Activated CD8-positive, alpha-beta memory T cell treated with anti-CD3 and anti-CD28 coated beads, Interleukin-2, amount 10 ng/mL, durations not matched to agents 7 days and 5 days (primary cell): ENCODE measurements at places on chromosomes 1 and 21.

GRCh38 chr1:8752411-8752810 lies 65.0 kb downstream of the RERE start:
- no peak overlapping the region for H3K4me3 ChIP-seq
- no peaks in the 10 kb centered on the region for H3K27me3 ChIP-seq
- H3K4me1 ChIP-seq, result peaks cover 6% of the 10 kb centered on the region
- H3K36me3 ChIP-seq, result peaks cover 6% of the 10 kb centered on the region
- DNase-seq, result no peak
- no peak overlapping the region for H3K27ac ChIP-seq

DNA sequence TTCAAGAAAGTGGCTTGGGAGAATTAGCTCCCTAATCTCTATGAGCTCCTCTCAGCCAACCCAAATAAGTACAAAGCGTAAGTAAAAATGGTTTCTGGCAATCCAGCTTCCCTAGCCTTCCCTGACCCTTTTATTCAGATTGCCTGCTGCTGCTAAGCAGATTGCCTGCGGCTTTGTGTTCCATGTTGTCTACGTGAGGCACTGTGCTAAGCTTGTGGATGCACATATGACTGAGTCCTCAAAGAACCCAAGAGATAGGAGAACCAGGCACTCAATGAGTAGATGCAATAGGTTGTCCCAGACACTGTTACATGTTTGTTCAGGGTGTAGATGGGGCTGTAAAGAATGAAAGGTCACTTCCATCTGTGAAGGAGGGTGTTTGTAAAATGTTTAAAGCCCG lies 6.3 kb upstream of the OSBPL9 start:
- H3K4me1 ChIP-seq, result no peaks in the 10 kb centered on the region
- H3K4me3 ChIP-seq, result no peak overlapping the region
- H3K36me3 ChIP-seq, result no peaks in the 10 kb centered on the region

DNA sequence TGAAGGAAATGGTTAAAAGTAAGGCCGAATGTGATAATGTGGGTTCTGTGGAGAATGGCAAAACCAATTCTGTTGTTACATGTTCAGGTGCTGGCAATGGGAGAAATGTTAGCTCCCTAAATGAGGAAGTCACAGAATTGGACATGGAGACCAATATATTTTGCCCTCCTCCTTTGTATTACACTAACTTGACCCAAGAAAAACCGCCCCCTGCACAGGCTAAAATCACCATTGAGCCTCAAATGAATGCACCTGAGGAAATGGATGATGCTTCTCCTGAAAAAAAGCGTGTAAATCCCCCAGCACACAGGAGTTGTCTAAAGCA lies 932 bp downstream of the MAP10 start:
- H3K27ac ChIP-seq, result no peak overlapping the region
- peaks cover 15% of the 10 kb centered on the region for H3K36me3 ChIP-seq
- peak overlapping the region; percentile 84 for H3K4me3 ChIP-seq
- DNase-seq, result no peak
- peaks cover 21% of the 10 kb centered on the region for H3K4me1 ChIP-seq

DNA sequence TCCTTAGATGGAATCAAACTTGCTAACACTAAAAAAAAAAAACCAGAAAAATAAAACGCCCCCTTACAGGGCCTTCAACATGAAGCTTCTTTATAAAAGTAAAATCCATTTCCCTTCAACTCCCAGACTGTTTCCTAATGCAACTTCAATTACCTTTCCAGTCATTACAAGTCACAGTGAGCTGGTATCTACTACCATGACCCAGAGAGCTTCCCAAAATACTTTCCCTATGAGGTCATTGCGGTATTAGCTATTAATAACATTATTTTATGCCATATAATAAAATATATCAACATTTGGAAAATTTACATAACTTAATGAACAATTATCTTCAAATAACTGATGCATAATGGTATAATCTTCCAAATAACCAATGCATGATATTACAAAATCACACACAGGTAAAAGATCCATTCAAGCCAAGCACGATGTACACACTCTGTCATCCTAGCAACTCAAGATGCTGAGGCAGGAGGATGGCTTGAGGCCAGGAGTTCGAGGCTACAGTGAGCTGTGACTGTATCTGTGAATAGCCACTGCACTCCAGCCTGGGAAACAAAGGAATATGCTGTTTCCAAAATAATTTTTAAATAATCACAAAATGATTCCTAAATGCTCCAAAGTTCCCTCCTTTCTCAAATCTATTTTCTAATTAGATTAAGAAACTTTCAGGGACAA lies 24.1 kb downstream of the EIF4G3 start:
- peaks cover 9% of the 10 kb centered on the region for H3K36me3 ChIP-seq
- peaks cover 13% of the 10 kb centered on the region for H3K4me1 ChIP-seq
- no peaks in the 10 kb centered on the region for H3K27me3 ChIP-seq

GRCh38 chr1:28865997-28866650 lies 48.2 kb upstream of the EPB41 start:
- H3K4me3 ChIP-seq, result no peak overlapping the region
- peaks cover 14% of the 10 kb centered on the region for H3K27me3 ChIP-seq
- H3K27ac ChIP-seq, result no peak overlapping the region
- no peaks in the 10 kb centered on the region for H3K4me1 ChIP-seq
- DNase-seq, result no peak
- no peaks in the 10 kb centered on the region for H3K36me3 ChIP-seq

- no peaks in the 10 kb centered on the region for H3K27me3 ChIP-seq
- H3K4me1 ChIP-seq, result no peaks in the 10 kb centered on the region
- no peak overlapping the region for H3K4me3 ChIP-seq
- no peaks in the 10 kb centered on the region for H3K36me3 ChIP-seq
- H3K27ac ChIP-seq, result no peak overlapping the region
- DNase-seq, result no peak
Observed at GRCh38 chr1:61192663-61193330, 110.4 kb downstream of the NFIA start.

GRCh38 chr1:154578058-154578418 lies 10.5 kb downstream of the CHRNB2 start:
- H3K27me3 ChIP-seq, result no peaks in the 10 kb centered on the region
- H3K36me3 ChIP-seq, result peaks cover 34% of the 10 kb centered on the region
- H3K4me1 ChIP-seq, result peaks cover 3% of the 10 kb centered on the region
- DNase-seq, result no peak
- no peak overlapping the region for H3K27ac ChIP-seq
- no peak overlapping the region for H3K4me3 ChIP-seq

DNA sequence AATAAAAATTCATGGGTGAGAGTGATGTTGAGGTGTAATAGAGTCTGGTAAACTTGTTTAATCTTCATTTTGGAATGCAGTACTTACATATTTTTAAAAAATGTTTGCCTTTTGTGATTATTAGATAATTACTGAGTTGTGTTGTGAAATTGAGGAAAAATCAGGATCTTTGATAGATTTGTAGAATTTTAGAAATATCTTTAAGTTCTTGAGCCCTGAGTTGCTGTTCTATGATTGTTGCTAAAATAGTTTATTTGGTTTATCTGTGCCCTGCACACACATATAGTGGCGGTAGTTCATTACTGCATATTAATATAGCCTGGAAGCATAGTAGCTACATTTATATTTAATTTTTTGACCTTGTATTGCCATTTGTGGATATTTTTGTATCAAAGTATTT lies 1.6 kb downstream of the B3GALT2 start:
- peaks cover 3% of the 10 kb centered on the region for H3K36me3 ChIP-seq
- peak overlapping the region; percentile 48 for H3K4me3 ChIP-seq
- H3K27ac ChIP-seq, result peak overlapping the region; percentile 61
- no peak for DNase-seq
- peaks cover 30% of the 10 kb centered on the region for H3K4me1 ChIP-seq

DNA sequence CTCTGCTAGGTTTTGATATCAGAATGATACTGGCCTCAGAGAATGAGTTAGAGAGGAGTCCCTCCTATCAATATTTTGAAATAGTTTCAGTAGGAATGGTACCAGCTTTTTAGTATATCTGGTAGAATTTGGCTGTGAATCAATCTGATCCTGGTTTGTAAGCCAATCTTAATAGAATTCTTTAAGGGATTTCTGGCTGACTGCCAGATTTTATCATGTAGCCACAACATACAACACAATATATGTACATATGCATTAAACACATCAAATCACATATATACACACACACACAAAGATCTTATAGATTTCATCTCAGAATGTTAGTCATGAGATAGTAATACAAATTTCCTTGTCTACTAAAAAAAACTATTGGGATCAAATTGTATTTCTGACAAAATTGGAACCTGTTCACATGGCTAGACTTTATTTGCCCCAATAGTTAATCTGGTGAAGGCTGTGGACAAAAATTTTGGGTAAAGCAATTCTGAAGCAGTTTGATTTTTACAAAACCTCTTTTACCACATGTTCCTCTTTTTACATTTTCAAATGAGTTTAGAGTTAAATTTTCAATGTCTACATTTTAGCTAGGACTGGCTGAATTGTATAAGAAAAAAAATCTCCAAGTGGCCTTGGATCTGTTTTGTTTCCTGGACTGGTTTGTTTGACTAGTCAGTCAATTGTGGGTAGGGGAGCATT lies 151.7 kb downstream of the FASLG start:
- no peak for DNase-seq
- H3K36me3 ChIP-seq, result peaks cover 31% of the 10 kb centered on the region
